AG09319 (cell line): ENCODE measurements at places on chromosomes 2 and 18.

DNA sequence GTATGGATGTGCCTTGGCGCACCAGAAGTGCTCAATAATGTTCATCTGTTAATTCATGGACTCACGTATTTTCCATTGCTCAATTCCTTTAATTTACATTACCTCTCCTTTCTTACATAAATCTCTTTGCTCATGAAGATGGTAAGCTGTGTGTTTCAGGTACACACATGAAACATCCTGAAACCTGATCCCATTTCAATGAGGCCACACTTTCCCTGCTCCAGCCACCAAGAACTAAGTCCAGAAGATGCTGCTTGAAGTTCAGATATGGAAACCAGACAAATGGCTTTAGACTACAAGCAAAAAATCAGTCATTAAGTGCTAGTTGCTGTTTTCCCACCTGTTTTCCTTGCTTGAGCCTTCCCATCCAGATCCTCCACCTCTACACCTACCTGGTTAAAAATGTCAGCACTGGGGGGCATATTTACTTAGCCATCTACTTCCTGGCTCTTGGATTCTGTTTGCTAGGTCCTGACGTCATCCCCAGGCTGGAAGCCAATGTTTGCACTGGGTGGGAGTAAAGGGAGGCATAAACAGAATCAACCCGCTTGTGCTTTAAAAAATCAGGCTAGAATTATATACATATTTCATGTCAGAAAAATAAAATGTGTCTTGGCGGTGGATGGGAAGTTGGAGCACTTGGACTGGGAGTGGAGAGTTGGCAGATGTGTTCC lies 309.7 kb downstream of the OSR1 start:
- no peak for DNase-seq

- DNase-seq = no peak
Observed at GRCh38 chr18:62878305-62878704, 163.0 kb downstream of the PHLPP1 start.

GRCh38 chr2:181483876-181484275 lies 26.7 kb downstream of the ITGA4 start:
- no peak for DNase-seq

- no peak for DNase-seq
Observed at GRCh38 chr2:233481368-233482142, 85.0 kb downstream of the USP40 start.

GRCh38 chr2:70941186-70941585 lies 5.5 kb downstream of the ATP6V1B1 start:
- DNase-seq = no peak

DNA sequence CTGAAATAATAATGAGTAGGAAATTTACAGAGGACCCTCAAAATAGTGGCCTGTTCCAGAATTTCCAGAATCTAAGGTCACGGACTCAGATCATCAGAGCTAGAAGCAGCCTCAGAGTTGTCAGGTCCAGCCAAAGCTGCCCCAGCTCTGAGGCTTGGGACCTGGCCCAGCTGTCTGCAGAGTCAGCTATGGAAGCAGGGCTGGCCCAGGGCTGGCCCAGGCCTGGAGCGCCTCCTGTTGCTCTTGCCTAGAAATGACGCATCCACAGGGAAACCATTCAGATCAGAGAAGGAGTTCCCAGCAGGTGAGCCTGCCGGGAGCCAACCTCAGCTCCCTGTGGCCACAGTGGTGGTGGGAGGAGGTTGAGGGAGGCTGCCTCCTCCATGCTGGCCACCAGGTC lies 106.7 kb upstream of the ARL4C start:
- DNase-seq = no peak

DNA sequence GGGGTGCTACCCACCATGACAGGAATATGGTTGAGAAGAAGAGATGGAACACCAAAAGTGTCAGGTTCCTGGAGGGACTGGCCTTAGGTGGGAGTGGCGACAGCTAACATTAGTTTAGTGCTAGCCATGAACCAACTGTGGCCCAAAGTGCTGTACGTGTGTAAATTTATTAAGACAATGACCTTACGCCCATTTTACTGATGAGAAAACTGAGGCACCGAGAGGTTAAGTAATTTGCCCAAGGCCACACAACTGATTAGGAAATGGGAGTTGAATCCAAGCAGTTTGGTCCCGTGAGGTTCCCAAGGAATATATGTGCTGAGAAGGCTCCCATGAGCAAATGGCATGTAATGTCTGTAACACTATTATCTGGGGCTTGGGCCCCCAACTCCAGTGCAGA lies 109.5 kb upstream of the SLC1A4 start:
- DNase-seq = no peak

- DNase-seq = no peak
Observed at GRCh38 chr18:2148823-2149222, 422.5 kb downstream of the METTL4 start.

DNA sequence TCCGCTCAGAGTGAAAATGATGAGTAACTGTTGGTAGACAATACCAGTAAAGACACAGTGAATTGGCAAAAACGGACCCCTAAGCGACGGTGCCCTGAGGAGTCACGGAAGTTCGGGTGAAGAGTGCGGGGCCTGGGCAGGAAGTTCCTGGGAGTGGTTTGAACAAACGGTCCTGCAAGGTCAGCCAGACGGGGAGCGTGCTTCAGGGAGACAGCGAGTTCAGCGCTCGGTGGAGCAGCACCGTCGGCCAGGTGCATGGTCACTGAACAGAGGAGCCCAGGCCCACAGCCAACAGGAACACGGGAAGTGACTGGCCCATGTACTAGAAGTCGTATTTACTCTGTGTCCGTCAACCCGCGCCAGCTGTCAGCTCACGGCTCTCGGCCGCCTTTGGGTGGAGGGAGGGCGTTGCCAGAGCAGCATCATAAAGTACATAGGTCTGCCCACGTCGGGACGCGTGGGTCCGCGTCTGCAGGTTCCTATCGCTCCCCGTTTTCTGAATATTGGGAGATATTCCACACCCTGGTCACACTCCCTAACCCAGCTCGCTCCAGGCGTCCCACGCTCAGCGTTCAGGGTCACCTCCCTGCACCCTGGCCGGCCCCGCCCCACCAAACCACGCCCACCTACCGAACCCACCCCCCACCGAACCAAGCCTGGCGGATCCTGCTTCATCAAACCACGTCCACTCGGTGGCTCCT lies 75.6 kb upstream of the UXS1 start:
- no peak for DNase-seq

DNA sequence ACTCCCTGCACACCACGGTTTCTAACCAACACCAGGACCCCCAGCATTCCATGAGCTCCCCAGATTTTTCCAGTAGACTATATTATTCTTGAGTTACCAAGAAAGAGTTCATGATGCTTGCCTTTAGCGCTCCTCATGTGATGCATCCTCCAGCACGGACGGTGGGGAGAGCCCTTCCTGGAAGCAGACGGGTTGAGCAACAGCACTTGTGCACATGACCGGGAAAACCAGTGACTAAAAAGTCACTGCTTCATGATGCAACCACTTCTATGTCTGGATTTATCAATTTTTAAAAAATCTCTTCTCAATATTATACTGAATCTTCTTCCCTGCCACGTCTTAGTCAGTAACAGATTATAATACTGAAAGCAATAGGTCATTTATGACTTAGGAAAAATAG lies 20.4 kb upstream of the DOK6 start:
- DNase-seq = no peak

DNA sequence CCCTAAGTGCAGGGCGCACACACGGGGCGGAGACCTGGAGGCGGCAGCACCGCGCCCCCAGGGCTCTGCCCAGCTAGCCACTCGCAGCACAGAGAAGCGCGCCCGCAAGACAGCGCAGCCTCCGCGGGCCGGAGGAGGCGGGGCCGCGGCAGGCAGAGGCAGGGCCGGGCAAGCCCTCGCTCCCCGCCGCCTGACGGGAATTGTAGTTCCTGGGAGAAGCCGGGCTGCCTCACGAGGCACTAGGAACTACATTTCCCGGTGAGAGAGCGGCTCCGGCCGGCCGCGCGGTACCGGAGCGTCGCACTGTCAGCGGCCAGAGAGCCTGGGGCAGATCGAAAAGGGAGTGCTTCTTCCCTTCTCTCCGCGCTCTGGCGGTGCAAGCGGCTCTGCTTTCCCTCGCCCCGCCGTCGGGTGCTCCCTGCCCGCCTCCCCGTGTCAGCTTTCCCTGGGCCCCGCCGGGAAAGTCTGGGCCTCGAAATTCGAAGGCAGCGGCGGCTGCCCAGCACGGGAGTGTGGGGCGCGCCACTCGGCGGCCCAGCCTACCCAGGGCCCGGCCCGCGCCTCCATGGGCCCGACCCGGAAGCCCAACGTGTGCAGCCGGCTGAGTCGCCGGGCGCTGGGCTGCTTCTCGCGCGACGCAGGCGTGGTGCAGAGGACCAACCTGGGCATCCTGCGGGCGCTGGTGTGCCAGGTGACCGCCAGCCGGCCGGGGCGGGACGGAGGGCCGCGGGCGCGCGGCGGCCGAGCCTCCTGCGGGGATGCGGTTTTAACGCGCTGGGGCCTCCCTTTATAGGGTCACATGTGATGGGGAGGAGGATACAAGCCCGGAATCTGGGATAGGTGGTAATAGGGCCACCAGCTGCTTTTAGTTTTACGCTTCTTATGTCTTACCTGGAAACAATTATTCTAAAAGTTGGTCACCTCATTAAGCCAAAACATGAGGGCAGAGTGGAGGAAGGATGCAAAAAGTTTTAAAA lies at the start of gene DCAF17:
Gene DCAF17 (plus strand): TSS at position 214 of the 977 bp plus-strand sequence. CDS start 352 bp downstream, at position 566.
- peak; percentile 88 for DNase-seq

DNA sequence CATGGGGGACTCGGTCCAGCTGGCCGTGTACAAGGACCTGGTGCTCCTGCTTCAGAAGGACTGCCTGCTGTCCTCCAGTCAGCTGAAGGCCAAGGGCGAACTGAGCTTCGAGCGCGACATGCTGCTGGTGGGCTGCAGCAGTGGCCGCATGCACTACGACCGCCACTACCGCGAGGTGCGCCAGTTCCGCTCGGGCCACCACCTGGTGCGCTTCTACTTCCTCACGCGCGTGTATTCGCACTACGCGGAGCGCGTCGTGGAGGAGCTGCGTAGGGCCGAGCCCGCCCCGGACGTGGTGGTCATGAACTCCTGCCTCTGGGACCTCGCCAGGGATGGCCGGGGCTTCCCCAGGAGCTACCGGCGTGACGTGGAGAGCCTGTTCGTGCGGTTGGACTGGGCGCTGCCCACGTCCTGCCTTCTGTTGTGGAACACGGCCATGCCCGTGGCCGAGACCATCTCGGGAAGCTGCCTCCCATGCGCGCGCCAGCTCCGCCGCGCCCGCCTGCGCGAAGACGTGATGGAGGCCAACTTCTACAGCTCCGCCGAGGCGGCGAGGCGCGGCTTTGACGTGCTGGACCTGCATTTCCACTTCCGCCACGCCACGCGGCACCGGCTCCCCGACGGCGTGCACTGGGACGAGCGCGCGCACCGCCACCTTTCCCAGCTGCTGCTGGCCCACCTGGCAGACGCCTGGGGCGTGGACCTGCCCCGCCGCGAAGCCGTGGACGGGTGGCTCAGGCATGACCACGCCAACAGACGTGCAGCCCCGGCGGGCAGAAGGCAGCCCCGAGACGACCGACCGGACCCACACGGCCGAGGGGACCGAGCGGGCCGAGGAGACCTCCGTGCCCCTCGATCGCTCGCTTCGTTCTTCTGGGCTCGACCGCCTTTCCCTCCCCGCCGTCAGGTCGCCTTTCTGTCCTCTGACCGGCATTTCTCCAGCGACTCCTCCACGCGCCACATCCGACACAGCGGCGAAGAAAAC lies 293.9 kb upstream of the ERBB4 start:
- no peak for DNase-seq

DNA sequence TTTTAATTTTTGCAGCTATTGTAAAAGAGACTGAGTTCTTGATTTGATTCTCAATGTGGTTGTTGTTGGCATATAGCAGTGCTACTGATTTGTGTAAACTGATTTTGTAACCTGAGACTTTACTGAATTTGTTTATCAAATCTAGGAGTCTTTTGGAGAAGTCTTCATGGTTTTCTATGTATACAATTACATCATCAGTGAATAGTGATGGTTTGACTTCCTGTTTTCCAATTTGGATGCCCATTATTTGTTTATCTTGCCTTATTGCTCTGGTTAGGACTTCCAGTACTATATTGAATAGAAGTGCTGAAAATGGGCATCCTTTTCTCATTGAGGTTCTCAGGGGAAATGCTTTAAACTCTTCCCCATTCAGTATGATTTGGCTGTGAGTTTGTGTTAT lies 99.7 kb downstream of the GULP1 start:
- DNase-seq = no peak

DNA sequence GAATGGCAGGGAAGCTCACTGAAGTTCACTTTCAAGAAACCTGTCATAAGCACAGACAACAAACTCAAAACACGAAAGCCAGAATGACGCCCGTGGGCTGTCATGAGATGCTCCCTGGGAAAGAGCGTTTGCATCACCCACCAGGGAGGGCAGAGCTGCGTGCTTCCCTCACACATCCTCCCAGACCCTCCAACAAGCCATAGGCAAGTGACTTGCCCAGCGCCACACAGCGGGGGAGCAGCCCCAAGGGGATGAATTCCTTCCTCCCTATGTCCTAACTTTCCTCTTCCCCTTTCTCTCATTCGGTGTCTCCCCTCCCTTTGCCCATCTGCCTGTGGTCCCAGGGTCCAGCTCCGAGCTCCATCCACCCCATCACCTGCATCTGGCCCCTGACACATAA lies 10.7 kb downstream of the BIN1 start:
- DNase-seq = no peak

- no peak for DNase-seq
Observed at GRCh38 chr2:28287256-28287915, 105.3 kb upstream of the FOSL2 start.

GRCh38 chr2:191635333-191636234 lies 42.4 kb upstream of the NABP1 start:
- no peak for DNase-seq

- no peak for DNase-seq
Observed at GRCh38 chr2:215031321-215031720, 107.1 kb downstream of the ABCA12 start.

DNA sequence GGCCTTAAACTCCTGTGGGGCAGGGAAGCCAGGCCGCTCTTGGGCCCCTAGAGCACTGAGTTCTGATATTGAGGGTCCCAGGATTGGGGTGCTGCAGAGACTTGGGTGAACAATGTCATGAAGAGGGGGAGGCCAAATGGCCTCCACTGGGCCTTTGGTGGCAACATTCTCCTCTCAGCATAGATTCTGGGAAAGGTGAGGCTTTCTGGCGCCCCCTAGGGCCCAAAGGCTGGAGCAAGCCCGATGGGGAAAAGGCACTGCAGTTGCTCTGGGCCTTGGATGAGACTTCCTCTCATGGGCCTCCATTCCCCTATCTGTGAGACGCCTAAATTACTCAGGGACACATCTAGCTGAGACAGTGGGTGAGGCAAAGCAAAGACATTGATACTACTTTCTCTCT lies 84.8 kb downstream of the ACAA2 start:
- no peak for DNase-seq

- no peak for DNase-seq
Observed at GRCh38 chr18:22640281-22640842, 222.6 kb upstream of the CTAGE1 start.

- DNase-seq = no peak
Observed at GRCh38 chr2:133352719-133353118, 215.5 kb downstream of the NCKAP5 start.

GRCh38 chr18:7164323-7165004 lies 46.9 kb upstream of the LAMA1 start:
- no peak for DNase-seq

GRCh38 chr2:54455131-54455562 lies 980 bp upstream of the SPTBN1 start:
- no peak for DNase-seq

GRCh38 chr2:74597410-74597809 lies 42.9 kb downstream of the DOK1 start:
- DNase-seq = no peak

GRCh38 chr2:207216457-207216856 lies 50.7 kb upstream of the KLF7 start:
- DNase-seq = no peak
